ENCODE measurements at places on chromosomes 4 and X.

DNA sequence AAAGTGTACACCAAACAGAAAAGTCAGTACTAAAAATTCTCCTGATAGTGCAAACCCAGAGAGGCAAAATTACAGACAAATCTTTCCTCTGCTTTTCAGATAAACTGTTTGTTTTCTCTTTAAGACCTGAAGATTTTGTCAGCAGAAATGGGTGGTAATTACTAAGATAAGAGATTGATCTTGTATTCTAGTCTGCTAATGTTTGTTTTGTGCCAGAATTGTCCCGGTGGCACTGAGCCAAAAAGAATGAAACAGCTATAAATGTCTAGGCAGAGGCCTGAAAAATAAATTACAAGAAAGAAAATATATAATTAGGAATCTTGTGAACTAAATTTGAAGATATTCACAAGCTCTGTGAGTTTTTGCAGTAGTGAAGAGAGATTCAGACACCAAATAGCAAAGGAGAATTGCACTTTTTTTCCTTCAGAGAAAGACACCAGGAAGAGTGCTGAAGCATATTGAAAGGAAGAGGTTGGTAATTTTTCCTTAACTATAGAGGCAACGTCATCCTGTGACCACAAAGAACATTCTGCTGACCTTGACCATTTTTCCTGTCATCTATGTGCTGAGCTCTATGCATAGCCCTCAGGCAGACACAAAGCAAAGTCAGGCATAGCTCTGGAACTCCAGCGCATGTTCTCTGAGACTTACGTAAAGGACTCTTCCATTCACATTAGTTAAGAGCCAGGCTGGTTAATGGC is 314.5 kb upstream of the RASGEF1B start:
- DNase-seq: peak; percentile 67

- DNase-seq: no peak
Observed at GRCh38 chr4:15656038-15656470, 897 bp upstream of the FBXL5 start.

DNA sequence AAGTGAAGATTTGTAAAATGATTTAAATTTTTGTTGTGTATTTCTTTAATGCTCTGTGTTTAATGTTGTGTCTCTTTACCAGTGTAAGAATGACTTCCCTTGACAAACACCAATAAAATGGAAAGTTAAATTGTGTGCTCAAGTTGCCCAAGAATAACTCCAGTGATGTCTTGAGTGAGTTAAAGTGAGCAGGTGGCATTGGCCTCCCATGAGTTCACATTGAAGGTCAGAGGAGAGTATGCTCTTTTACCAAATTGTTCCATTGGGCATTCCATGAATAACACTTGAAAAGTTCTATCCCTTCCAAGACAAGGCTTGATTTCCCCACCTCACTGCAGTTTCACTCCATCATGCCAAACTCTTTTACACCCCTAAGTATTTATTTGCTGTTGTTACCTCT is 4.5 kb downstream of the ANXA5 start:
- DNase-seq: no peak

- DNase-seq: no peak
Observed at GRCh38 chrX:38898261-38898660, 97.0 kb downstream of the MID1IP1 start.

GRCh38 chr4:111404673-111405072 is 740.6 kb upstream of the FAM241A start:
- DNase-seq: no peak

- DNase-seq: no peak
Observed at GRCh38 chr4:27819246-27819645, 958.6 kb downstream of the STIM2 start.

GRCh38 chrX:100512471-100512870 is 72.3 kb upstream of the TNMD start:
- DNase-seq: peak; percentile 19

DNA sequence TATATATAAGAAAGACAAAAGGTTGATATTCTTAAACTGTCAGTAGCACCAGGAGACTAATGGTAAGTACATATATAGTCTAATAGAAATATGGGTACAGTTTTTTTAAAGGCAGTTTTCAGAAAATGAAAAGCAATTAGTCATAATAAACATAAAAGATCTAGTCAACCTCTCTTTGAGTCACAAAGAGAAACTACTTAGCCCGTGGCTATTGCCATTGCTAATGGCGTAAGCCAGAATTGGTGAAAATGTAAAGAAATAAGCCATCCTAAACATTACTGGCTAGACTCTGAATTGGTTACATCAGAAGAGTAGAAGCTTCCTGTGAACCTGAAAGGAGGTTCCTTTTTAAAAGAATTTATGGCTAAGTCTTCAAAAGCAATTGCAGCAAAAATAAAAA is 668.7 kb upstream of the CPEB2 start:
- DNase-seq: no peak

GRCh38 chr4:24973747-24974601 is 56.8 kb downstream of the LGI2 start:
- peak; percentile 86 for DNase-seq

- no peak for DNase-seq
Observed at GRCh38 chr4:118225511-118225910, 127.3 kb downstream of the PRSS12 start.

GRCh38 chr4:18734405-18734804 is 712.9 kb upstream of the LCORL start:
- no peak for DNase-seq

- peak; percentile 84 for DNase-seq
Observed at GRCh38 chr4:158020176-158020575, 152.6 kb downstream of the GASK1B start.

DNA sequence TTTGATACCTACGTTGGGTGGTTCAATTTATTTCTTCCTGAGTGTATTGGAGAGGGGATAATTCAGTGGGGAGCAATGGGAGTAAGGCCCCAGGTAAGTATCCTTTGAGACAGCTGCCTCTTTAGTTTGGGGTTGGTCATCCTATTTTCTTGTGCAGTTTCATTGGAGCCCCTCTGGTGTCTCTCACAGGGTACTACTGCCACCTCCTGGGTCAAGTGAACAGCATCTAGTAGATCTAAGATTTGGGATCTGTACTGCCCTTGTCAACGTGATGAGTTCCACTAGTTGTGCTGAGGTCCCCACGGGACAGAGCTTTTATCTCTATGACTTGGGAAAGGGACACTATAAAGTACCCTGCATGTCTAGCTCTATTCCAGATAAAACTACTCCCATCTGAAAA is 80.6 kb downstream of the PBDC1 start:
- peak; percentile 39 for DNase-seq

GRCh38 chrX:20248592-20249192 is 18.0 kb downstream of the RPS6KA3 start:
- DNase-seq: no peak

- DNase-seq: peak; percentile 26
Observed at GRCh38 chrX:97168646-97169045, 284.9 kb downstream of the RPA4 start.

GRCh38 chr4:133151341-133151690 is 2.2 kb downstream of the PCDH10 start:
- DNase-seq: no peak

DNA sequence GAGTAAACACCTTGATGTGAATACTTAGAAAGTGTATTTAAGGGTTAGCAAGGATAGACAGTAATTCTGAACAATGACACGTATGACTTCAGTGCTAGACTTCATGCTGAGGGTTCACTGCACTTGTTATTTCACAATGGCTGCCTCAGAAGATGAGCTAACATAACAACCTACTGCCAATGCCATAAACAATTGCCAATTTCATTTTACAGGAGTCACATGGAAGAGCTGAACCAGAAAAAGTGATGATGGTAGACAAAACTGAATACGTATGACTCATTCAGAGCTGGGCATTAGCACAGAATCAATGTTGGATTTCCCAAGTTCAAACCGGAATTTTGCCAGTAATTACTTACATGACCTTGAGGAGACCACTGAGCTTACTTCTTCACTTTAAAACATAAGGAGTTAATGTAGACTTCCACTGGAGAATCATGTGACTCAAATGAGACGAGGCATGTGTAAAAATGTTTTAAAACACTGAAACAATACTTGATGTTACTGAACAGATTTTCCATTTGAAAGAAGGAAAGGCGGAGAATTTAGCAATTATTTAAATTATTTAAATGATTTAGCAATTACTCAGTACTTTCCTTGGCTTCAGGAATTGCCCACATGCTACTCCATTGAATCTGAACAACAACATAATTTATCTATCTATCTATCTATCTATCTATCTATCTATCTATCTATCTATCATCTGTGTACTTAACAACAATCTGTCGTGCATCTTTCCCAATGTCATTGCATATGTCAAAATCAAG is 868.5 kb upstream of the SLIT2 start:
- peak; percentile 80 for DNase-seq

DNA sequence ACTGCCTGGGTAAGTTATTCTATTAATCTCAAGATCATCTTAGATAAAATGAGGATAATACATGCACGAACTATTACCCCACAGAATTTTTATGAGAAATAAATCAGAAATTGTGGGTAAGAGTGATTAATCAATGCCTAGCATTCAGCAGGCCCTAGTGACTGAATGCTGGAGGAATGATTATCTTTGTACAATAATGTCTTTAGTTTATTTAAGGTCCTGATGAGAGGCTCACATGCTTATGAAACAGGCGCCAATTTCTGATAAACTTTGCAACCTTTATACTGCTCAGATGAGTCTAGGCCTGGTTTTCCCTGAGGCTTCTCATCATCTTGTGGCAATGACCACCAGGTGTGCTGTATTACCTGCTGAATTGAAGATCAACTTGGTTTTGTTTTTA is 27.8 kb upstream of the BMP2K start:
- DNase-seq: no peak

GRCh38 chrX:25754399-25754798 is 383.7 kb upstream of the MAGEB18 start:
- DNase-seq: no peak

GRCh38 chrX:105552395-105552794 is 269.9 kb upstream of the NRK start:
- peak; percentile 58 for DNase-seq

DNA sequence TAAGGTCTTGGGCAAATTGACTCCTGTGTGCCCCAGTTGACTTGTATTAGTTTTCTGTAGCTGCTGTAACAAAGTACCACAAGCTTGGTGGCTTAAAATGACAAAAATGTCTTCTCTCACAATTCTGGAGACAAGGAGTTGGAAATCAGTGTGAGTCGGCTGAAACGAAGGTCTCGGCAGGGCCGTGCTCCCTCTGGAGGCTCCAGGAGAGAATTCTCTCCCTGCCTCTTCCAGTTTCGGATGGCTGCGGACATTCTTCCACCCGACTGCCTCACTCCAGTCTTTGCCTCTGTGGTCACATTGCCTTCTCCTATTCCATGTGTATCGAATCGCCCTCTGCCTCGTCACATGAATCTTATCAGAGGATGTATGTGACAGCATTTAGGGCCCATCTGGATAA is 66.0 kb upstream of the PHOX2B start:
- peak; percentile 55 for DNase-seq

GRCh38 chrX:54945224-54945623 is 24.6 kb downstream of the TRO start:
- no peak for DNase-seq

DNA sequence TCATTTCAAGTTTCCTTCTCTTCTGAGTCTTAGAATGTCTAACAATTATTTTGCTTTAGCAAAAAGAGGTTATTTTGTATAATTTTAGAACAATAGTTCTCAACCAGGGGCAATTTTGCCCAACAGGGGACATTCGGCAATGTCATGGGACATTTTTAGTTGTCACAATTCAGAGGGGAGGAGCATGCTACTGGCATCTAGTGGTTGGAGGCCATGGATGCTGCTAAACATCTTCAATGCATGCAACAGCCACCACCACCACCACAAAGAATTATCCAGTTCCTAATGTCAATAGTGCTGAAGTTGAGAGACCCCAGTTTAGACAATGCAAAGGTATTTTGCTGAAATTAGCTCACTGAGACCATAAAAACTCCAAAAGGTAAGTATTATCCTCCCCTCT is 122.5 kb downstream of the ARHGAP6 start:
- no peak for DNase-seq

- peak; percentile 35 for DNase-seq
Observed at GRCh38 chr4:121272526-121272925, 108.3 kb downstream of the QRFPR start.

- no peak for DNase-seq
Observed at GRCh38 chr4:74152836-74153235, 5.1 kb upstream of the MTHFD2L start.

GRCh38 chrX:109036624-109037023 is 300.3 kb upstream of the IRS4 start:
- DNase-seq: peak; percentile 69

DNA sequence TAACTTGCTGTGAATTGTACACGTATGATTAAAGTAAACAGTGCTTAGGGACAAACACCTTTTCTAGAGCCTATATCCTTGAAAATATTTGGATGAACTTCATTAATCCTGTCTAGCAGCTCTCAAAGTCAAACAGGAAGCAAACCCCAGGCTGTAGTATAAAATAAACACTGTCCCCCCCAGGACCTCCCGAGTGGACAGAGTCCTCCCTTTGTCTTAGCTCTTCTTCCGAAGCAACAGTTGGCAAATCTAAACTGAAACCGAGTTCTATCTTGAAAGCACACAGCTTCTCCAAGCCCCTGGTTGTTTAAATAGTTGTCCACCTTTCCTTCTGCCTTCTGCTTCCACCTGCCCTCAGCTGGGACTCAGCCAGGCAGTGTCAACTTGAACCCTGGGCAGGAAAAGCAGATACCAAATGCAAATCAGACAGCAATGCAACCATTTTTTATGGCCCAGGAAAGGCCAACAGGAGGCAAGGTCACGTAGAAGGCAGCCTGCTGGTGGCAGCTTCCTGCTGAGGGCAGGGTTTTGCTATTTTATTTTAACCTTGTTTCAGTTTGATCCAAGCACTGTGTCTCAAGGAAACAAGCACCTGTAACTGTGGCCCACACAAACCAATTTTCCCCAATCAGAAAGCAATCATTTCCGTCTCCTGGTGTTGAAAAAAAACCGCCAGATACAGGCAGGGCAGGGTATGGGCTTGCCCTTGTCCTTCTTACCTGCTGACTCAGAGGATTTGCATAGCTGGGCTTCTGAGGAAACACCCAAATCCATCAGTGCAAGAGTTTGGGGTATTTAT is 110.3 kb upstream of the KIT start:
- DNase-seq: peak; percentile 27

GRCh38 chr4:19205853-19206252 is 1045.9 kb upstream of the SLIT2 start:
- no peak for DNase-seq

GRCh38 chr4:4457803-4458553 is 71.1 kb downstream of the NSG1 start:
- DNase-seq: peak; percentile 83

DNA sequence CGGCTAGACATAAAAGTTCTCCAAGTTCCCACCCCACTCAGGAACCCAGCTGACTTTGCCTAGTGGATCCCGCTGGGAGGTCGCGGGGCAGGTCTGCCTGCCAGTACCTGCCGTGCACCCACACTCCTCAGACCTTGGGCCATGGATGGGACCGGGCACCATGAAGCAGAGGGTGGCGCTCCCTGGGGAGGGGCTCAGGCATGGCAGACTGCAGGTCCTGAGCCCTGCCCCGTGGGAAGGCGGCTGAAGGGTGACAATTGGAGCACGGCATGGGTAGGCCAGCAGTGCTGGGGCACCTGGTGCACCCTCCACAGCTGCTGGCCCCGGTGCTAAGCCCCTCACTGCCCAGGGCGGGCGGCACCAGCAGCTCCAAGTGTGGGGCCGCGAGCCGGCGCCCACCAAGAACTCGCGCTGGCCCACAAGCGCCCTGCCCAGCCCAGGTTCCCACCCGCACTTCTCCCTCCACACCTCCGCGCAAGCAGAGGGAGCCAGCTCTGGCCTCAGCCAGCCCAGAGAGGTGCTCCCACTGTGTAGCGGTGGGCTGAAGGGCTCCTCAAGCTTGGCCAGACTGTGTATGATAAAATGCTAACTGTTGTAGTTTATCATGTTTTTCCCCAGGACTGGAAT is 63.1 kb downstream of the UGT2A2 start:
- no peak for DNase-seq

GRCh38 chrX:42384956-42385355 is 393.0 kb downstream of the PPP1R2C start:
- DNase-seq: peak; percentile 72

Data from kidney tubule cell (primary cell).